Caki2 (cell line): ENCODE measurements at places on chromosomes 7 and 10.

DNA sequence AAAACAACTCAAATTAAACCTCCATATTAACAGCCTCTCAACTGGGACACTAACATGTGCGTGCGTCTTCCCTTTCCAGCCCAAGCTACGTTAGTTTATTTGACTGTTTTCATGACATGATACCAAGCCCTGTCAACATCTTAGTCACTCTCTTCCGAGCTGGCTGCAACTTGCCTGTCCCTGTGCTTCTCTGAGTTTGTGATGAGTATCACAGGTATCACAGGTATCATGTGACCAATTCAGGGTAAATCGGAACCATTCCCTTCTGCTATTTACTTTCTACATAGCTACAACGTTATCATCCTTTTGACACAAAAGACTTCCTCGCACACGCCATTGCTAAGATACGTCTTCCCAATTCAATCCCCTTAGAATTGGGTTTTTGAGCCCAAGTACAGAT, 70.2 kb downstream of the CAV1 start:
- no peak for DNase-seq

DNA sequence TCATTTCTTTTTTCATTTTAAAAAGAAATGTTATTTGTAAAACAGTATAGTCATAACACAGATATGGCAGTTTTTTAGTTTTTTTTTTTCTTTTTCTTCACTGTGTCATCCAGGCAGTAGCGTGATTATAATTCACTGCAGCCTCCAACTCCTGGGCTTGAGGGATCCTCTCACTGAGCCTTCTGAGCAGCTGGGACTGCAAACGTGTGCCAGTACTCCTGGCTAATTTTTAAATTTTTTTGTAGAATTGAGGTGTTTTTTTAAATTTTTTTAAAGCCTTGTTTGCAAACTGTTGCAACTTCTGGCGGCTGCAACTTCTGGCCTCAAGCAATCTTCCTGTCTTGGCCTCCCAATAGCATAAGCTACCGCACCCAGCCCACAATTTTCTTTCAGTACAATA, 63.0 kb downstream of the HELLS start:
- no peak for DNase-seq

DNA sequence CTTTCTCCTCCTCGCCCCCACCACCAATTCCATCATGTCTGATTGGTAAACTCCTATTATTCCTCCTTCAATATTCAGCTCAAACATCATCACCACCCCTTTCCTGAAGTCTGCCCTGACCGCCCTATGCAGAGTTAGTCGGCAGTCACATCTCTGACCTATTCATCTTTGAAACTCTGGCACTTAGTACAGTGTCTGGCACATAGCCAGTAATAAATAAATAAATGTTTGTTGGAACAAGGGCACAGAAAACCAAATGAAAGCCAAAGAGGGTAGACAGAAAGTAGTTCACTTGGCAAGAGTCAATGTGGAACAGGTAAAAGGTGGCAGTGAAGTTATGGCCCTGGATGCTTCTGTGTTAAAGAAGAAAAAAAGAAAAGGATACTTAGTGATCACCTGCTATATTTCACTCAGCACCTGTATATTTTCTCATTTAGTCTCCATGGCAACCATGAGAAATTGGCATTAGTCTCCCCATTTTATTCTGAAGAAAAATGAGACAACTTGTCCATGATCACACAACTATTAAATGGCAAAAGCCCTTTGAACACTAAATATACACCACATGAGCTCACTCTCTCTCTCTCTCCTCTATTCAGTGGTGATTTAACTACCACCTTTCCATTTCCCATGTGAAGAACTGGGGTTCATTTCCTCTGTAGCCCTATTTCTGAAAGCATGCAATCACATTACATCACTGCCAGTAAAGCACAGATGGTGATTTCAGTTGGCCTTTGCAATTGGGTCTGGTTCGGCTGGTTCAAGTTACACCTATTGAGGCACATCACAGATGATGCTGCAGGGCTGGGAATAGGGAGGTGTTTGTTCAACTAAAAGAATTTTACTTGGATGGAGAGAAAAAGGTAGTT, 25.3 kb downstream of the CHCHD3 start:
- no peak for DNase-seq

GRCh38 chr10:119768455-119769094, 42.7 kb downstream of the INPP5F start:
- no peak for DNase-seq

DNA sequence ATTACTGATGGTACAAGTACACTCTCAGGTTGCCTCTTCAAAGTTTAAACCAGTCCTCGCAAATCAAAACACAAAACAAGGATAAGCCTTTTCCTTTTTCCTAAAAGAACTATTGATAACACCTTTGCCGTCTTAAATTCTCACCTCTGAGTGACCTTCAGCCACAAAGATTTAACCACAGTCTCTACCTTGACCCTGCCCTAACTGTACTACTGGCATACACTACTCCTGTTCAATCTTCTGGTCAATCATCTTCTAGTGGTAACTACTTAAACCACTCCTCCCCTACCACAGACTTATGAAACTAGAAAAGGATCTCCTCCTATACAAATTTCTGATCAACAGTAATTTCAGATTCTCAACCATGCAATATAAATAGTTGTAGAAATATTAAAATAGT, 15.1 kb downstream of the UPF2 start:
- DNase-seq, result no peak

GRCh38 chr10:126704649-126705048, 34.2 kb upstream of the C10orf90 start:
- DNase-seq, result no peak

DNA sequence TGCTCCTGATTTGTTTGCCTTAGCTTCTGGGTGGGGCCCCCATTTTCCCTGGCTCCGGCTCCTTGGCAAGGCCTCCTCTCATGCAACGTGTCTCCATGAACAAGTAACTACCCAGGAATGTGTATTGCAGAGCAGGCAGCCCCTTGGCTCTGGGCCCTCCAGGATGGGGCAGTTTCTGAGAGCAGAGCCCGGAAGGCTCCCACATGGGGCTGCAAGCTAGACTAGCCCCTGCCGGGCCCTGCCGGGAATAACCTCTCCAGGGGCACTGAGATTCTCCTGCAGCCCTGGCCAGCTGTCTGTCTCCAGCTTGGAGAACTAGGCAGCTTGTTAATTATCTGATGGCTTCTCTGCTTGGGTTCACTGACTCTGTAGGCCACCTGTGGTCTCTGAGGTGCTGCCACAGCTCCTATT, 184.0 kb upstream of the INHBA start:
- no peak for DNase-seq

DNA sequence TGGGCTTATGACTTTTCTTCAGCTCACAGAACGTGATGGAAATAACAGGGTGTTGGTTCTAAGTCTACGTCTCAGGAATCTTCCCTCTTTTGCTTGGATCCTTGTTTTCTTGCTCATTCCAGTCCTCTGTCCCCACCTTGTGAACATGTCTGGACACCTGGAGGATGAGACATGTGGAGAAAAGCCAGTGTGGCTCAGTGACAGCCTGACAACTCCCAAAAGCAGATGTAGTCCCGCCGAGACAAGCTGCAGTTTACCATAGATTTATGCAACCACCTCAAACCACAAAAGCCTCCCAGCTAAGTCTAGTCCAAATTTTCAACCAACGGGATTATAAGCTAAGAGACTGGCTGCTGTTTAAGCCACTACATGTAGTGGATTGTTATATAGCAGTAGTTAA, 476.1 kb downstream of the SH2D4B start:
- DNase-seq, result no peak

GRCh38 chr10:86871563-86872183, 85.7 kb downstream of the MMRN2 start:
- DNase-seq, result peak; percentile 17

- DNase-seq, result no peak
Observed at GRCh38 chr7:31741852-31742251, 54.8 kb downstream of the PPP1R17 start.

- DNase-seq, result no peak
Observed at GRCh38 chr10:110313674-110314073, 9.0 kb upstream of the SMNDC1 start.

DNA sequence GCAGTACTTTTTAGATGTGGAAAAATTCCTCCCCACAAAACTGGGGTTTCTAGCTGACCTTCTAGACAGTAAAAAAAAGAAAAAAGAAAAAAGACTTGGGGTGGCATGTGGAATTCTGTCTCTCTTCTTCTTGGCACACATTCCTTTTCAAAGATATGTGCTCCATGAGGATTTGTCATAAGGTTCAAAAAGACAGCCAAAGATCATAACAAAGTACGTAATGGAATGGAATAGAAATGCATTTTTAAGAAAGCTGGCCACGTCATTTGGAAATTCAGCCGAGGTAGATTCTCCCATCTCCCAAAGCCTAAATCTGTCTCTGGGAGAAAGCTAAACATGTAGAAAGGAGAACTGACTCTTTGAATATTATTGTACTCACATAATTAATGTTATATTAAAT, 381.3 kb upstream of the NFE2L3 start:
- no peak for DNase-seq

DNA sequence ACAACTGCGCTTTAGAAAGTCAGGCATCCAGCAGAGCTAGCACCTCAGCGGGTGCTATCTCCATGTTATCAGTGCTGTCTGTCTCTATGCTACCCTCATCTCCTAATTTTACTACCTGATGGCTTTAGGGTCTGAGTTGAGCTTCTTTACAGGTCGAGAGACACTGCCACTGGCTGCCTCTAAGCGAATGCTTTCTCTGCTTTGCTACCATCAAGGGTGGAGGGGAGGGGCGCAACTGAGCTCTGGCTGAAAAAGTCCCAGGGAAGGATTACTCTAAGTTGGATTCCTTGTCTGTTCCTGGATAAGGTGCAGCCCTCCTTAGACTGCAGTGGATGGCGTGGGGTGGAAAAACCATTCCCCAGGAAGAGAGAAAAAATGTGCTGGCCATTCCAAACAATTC, 105.7 kb downstream of the CDK14 start:
- no peak for DNase-seq

- DNase-seq, result peak; percentile 4
Observed at GRCh38 chr10:15898046-15898445, 37.7 kb upstream of the MINDY3 start.

- DNase-seq, result peak; percentile 66
Observed at GRCh38 chr10:92719991-92720830, 30.5 kb downstream of the HHEX start.

- no peak for DNase-seq
Observed at GRCh38 chr10:128061306-128062300, 64.6 kb downstream of the MKI67 start.

DNA sequence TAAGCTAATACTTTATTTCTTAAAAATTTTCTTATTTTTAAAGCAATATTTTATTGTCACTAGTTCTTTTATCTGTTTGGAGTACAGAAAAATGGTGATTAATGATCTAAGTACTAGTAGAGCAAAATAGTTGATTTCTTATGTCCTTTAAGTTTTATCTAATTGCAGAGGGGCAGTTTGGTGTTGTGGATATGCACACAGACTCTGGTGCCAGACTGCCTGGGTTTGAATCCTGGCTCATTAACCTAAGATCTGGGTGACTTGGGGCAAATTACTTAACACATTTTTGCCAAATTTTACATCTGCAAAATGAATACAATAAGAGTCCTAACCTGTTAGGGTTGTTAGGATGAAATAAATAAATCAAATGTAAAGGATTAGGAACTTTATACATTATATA, 10.7 kb upstream of the PRPS1L1 start:
- DNase-seq, result no peak

DNA sequence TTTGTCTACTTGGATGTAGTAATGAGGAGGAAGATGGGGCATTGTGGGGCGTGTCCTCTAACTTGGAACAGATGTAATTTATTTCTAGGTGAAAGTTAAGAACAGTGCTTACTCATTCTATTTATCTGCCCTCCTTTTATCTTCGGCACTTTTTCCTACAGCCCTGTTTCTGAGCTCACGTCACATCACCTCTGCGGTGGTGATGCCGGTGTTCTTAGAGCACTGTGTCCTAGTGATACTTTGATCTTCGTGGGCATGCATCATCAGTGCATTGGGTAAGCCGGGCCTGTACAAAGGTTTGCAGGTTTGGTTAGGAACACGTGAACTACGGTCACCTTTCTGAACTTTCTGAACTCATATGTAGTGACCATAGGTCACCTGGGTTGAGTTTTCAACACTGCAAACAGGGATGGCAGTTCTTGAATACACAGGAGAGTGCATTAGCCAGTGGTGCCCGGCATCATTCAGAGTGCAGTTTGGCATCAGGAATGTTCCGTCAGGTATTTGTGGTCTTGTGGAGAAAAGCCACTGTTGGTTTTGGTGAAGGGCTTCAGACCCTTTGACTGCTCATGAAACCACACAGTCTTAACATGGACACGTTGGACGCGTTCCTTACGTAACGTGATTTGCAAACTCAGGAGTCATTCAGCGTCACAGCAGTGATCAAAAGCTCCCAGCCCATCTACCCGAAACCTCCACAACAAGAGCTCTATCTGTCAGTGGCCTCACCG, 5.6 kb downstream of the POR start:
- peak; percentile 84 for DNase-seq

DNA sequence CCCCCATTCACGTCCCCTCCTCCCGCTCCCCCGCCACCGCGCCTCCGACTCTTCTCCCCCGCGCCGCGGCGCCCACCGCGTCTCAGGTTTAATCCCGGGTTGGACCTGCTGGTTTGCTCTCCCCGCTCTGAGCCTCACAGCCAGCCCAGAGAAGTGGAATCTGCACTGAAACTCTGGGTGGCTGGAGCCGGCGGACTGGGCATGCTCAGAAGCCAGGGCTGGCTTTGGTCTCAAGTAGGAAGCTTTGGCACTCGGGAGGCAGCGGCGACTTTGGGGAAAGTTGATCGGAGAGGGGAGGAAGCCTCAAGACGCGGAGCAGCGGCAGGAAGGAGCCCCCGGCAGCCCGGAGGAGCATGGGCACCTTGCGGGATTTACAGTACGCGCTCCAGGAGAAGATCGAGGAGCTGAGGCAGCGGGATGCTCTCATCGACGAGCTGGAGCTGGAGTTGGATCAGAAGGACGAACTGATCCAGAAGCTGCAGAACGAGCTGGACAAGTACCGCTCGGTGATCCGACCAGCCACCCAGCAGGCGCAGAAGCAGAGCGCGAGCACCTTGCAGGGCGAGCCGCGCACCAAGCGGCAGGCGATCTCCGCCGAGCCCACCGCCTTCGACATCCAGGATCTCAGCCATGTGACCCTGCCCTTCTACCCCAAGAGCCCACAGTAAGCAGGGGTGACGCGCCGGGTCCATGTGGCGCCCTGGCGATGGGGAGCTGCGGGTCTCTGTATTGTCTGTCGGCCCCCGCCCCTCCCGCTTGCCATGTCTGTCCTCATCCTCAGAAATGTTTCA, at the start of gene PRKG1:
TSS of gene PRKG1 (plus strand) at position 250 of the 791 bp plus-strand sequence.
- DNase-seq, result peak; percentile 40

DNA sequence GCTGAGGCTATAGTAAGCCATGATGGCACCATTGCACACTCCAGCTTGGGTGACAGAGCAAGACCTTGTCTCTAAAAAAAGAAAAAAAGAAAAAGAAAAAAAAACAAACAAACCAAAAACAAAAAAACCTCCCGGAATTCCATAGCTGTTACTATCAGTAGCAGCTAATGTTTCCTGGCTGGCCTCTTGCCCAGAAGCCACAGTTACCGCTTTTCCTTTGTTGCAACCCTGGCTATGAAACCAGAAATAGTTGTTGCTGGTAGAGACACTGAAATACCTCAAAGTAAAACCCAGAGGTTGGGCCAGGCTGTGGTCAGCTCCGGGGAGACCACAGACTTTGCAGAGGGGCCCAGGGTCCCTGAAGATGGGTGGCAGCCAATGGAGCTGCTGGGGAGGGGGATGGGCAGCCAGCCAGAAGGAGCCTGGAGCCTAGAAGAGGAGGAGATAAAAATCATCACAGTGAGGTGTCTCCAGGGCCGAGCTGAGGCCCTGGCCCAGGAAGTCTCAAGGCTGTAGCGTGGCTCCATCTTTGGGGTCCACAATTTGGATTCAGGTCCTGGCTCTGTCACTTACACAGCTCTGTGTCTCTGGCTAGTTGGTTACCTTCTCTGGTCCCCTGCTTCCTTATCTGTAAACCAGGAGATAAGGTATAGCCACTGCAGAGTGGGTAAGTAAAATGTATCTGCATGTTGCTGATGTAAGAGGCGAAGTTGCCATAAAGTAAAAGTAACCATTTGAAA, 3.4 kb upstream of the CHST12 start:
- DNase-seq, result peak; percentile 95
